ENCODE measurements at places on chromosomes 16 and 17. TPM values are rescaled to one million over a fixed set of nuclear protein-coding genes. Genes with fewer than 3 reads are reported as not detected.

- DNase-seq, result no peak
These were observed 5.1 kb upstream of the CIBAR2 start for GRCh38 chr16:85117418-85117817.

GRCh38 chr17:8121681-8122421 is 2.1 kb downstream of the HES7 start:
- no peak for DNase-seq

- DNase-seq, result no peak
These were observed 214.0 kb upstream of the CIBAR2 start for GRCh38 chr16:85326113-85326793.

DNA sequence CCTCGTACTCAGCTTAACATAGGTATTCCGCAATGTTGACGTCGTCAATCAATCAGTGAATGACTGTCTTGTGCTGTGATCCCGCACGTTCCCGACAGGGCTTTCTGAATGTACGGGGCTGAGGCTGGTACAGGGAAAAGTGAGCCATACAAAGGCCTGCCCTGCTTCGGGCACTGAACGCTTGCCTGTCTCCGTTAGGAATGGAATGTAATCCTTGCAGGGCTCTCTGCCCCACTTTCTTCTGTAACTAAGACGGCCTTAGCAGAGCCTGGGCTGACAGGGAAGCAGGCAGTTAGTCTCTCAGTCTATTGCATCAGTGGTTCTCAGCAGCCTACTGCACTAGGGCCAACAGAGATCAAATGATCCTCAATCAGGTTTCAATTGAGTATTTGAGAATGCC is 16.2 kb upstream of the MYH3 start:
- no peak for DNase-seq

GRCh38 chr17:40651939-40652338 is 4.3 kb upstream of the SMARCE1 start:
- DNase-seq, result no peak

DNA sequence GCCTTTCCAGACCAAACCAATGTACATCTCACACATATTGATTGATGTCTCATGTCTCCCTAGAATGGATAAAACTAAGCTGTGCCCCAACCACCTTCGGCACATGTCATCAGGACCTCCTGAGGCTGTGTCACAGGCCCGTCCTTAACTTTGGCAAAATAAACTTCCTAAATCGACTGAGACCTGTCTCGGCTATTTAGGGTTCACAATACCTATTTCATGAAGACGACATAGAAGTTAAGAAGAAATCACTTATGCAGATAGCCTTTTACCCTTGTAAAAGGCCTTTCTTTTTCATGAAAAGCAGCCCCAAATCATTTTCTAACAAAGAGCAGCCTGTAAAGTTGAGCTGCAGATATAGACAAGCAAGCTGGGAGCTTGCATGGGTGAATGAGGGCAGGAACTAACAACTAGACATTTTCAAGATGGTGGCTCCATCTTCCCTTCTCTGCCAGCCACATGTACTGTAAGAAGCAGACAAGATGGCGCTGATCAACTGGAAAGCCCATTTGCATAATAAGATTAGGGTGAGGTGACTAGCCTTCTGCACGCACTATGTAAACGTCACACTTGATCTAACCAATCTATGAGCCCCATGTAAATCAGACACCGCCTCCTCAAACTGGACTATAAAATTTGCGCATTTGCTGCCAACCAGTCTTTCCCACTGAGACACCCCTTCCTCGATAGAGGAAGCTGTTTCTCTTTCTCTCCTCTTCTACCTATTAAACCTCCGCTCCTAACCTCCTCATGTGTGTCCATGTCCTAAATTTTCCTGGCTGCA is 4.7 kb upstream of the KDM8 start:
- no peak for DNase-seq

GRCh38 chr16:85221771-85222154 is 109.5 kb upstream of the CIBAR2 start:
- DNase-seq, result no peak

DNA sequence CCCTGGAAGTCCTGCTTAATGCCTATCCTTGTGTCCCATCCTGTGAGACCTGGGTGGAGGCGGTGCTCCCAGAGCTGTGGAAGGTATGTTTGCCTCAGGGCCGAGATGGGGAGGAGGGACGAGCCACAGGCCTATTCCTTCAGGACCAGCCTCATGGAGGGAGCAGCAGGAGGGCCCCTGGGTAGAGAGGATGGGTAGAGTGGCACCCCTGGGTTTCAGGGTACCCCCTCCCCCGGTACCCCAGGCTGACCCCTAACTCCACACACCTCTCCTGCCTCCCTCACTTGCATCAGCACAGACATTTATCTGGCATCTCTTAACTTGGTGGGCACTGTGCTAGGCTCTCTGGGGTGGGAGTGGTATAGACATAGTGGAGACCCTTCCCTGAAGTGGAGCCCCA is 7.1 kb downstream of the ASB16 start:
- no peak for DNase-seq

- DNase-seq, result no peak
These were observed 44.4 kb upstream of the ARL4D start for GRCh38 chr17:43354371-43354770.

DNA sequence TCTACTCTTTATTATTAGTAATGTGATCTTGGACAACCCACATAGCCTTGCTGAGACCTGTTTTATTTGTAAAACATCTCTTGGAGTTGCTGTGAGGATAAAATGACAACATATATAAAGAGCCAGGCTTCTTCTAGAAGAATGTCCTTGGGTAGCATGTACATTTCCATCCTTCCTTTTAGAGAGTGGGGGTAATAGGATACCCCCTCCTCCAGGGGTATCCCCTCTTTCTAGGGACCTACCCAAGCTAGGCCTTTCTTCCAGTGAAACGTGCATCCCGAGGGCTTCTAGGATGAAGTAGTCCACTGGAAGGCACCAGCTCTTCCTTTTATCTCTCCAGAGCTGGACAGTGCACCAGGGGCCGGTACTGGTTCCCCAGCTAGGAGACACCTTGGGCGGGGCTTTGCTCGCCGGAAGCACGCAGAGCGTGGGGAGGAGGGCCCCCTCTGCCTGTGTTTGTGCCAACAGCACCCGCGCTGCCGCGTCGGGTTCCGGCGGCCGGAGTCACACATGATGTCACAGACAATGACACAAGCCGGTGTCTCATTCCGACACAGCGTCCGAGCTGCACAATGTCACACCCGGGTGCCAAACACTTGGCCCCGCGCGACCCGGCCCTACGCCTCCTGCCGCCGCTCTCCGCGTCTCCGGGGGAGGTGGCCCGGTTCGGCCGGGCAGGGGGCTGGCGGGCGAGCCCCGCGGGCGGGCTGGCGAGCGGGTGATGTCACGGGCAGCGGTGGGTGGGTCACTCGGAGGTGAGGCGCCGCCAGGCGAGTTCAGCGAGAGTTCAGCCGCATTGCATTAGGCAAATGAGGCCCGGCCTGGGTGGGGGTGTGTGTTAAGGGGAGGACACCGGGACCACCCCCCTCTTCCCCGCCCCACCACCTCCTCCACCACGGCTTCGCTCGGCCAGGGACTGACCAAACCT is 23.4 kb downstream of the GJD3 start:
- DNase-seq, result no peak

- no peak for DNase-seq
These were observed 61.6 kb downstream of the TNFRSF13B start for GRCh38 chr17:16910341-16910740.

DNA sequence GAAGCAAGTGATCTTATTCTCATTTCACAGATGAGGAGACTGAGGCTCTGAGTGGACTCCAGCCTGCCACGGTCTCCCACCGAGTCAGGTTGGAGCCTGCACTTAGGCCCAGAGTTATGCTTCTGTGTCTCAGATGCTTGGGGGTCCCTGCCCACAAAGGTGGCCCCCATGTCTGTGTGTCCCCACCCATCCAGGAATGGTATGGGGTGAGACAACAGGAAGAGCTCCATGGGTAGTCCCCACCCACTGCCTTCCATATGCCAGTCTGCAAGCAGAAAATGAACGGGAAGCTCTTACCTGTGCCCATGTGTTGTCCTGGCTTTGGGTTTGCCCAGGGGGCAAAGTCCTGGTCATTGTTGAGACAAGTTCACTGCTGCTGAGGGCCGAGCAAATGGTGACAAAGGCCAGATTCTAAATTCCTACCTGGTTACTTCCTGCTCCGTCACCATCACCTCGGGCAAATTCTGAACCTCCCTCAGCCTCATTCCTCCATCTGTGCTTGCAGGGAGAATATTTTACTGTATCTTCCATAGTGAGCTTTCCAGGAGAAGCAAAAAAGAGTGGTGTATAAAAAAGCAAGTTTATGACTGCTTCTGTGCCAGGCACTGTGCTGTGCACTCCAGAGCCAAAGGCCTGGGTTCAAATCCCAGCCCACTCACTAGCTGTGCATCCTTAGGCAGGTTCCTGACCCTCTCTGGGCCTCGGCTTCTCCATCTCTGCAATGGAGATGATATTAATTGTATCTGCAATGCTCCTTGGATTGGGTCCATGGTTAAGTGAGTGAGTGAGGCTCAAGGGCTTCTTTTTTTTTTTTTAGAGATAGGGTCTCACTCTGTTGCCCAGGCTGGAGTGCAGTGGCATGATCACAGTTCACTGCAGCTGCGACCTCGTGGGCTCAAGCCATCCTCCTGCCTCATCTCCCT is 9.3 kb downstream of the IL4R start:
- DNase-seq, result no peak

GRCh38 chr17:75205793-75206163 is 299 bp downstream of the NUP85 start:
- DNase-seq, result no peak

- DNase-seq, result no peak
These were observed 45.1 kb downstream of the BAIAP2 start for GRCh38 chr17:81080019-81080418.

DNA sequence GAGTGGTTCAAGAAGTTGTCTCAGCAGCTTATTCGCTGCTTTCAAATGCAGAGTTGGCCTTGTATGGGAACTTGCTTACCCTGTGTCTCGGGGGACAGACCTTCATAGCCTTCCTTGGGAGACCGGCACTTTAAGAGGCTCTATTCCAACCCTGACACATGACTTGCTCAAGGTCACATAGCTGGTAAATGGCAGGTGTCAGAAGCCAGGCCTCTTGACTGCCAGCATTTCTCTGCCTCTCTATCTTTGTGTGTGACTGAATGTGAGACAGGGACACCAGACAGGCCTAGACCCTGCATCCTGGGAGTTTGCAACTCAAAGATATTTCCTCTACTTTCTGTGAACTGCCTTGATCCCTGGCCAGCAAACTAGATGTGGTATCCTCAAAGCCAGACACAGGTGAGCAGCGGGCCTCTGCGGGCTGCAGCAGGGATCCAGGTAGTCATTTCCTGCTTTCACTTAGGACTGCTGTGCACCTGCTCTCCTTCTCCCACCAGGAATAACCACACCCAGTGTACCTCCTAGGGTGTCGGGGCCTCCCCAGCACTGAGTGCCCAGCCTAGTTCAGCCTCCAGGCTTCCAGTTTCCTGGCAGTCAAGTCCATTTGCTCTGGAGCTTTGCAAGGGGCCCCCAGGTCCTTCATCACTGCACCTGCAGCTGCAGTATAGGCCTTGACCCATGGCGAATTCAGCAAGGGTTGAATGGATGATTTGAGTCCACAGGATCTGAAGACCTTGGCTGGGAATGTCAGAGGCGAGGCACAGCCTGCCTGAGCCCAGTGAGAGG is 116.6 kb upstream of the TNRC6C start:
- DNase-seq, result no peak

Gene EPX
- not detected for total RNA-seq

Gene ARL16
- total RNA-seq, result 37.0 TPM

Gene SDR42E2
- not detected for total RNA-seq

Gene SLC4A1
- 0.08 TPM for total RNA-seq

Gene CREBBP
- 66.1 TPM for total RNA-seq

Gene HCRT
- not detected for total RNA-seq

Gene OR1A1
- not detected for total RNA-seq

Gene ZNF19
- total RNA-seq, result 3.5 TPM
